Epithelial cell of proximal tubule (primary cell): ENCODE measurements at places on chromosomes 3 and 15.
A peak's percentile ranks its signal among the peaks of the same experiment; 100 is the strongest.

DNA sequence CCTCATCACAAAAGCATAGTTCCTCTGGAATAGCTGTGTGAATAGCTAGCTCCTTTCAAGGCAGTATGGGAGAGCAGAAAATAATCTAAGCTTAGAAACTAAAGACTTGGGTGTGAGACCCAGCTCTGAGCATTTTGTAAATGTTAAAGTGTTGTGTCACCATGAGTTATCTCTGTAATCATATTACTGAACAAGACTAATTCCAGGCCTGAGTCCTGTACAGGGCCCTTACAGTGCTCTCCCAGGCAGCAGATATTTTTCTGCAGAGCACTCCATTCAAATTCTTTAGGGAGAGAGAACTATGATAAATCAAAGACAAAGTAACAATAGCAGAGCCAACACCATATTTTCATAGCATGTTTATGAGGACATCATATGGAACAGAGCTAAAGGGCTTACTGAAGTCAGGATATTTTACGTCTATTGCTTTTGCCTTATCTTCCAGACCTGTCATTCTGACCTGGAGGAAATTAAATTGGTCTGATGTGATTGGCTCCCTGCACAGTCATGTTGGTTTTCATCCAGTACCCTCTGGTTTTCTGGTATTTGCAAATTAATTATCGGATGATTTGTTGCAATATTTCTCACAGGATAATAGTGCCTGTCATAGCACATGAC lies 172.6 kb upstream of the PPP2R3A start:
- DNase-seq: no peak

GRCh38 chr15:88745696-88746095 lies 57.5 kb upstream of the ACAN start:
- no peak for DNase-seq

DNA sequence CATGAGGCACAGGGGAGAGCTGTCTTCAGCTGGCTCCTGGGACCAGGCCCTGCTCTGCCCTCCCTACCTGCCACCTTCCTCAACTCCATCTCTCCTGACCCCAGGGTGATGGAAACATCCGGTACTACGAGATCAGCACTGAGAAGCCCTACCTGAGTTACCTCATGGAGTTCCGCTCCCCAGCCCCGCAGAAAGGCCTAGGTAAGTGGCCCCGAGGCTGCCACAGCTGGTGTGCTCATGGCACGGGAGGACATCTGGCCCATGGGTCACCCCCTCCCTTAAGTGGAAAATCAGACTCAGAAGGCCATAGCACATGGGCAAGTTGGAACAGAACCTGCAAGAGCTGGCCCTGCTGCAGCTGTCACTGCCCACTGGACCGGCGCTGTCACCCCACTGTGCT lies 105.6 kb downstream of the ANP32A start:
- no peak for DNase-seq

GRCh38 chr15:43314171-43314570 lies 16.2 kb downstream of the LCMT2 start:
- no peak for DNase-seq

DNA sequence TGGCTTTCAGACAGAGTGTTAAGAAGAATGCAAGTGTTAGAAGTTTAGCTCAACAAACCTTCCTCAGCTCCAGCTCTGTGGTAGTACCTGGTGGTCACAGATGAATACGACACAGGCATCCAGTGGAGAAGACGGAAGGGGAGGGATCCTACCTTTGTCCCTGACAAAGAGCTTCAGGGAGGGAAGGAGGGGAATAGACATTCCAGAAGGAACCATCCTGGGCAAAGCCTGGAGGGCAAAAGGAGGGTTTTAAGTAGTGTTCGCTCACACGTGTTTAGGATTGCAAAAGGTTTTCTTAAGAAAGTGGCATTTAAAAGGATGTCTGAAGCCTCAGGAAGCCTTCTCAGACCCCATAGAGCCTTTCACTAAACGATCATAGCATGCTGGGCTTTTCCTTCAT lies 2.8 kb downstream of the CHCHD4 start:
- no peak for DNase-seq

DNA sequence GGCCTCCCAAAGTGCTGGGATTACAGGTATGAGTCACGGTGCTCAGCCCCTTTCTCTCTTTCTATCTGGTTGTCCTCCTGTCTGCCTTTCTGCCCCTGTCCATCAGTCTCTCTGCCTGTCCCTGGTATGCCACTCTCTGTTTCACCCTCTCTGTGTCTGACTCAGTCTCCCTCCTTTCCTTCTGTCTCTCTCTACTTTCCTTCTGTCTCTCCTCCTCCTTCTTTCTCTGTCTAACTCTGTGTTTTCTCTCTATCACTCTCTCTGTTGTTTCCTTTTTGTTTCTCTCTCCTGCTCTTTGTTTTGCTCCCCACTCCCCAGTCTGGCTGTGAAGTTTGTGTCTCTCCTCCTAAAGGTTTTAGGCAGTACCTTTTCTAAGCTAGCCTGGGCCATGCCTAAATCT lies 9.1 kb upstream of the STRA6 start:
- no peak for DNase-seq

DNA sequence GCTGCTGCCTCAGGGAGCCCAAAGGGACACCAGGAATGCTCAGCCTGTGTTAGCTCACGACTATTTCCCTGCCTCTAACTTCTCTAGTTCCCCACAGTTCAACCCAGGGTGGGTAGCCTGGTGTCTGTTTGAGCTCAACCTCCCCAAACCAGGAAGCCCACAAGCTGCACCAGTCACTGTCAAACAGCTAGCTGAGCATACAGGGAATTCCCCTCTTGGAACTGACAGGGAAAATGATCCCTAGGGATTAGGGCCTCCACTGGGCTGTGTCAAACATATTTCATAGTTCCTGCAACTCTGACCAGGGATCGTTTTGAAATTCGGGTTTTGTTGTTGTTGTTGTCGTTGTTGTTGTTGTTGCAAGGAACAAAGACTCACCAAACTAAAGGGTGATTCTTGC lies 147.1 kb upstream of the ICE2 start:
- no peak for DNase-seq

DNA sequence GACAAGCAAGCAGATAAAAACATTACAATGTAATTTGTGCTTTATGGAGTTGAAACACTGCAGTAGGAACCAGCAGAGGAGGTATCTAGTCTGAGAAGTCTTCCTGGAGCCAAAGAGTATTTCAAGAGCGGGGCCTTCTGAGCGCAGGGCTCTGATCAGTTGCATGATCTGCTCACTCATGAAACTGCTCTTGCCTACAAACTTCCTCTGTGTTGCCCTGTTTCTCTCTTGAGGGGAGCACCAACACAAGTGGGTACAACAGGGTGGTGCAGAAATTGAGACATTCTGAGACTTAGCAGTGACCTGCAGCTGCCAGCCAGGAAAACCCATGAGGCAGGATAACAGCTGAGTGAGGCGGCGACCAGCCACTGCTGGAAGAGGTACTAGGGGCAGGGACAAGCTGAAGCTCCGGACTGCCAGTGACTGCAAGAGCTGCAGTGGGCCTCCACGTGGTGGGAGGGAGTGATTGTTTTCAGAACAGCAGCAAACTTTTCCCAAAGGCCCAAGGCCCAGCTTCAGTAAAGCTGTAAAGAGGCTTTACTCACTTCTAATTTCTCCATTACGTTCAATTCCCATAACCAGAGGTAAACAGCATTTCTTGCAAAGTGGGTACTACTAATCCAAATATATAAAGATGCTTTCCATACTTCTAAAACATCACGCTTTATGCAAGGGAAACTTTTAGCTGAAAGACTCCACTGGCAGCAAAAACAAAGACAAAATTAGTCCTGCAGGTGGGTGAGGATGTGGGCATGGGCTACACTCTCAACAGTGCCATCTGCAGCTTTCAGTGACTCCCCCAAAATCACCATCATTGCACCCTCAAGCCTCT lies 69.0 kb upstream of the LPP start:
- DNase-seq: no peak

DNA sequence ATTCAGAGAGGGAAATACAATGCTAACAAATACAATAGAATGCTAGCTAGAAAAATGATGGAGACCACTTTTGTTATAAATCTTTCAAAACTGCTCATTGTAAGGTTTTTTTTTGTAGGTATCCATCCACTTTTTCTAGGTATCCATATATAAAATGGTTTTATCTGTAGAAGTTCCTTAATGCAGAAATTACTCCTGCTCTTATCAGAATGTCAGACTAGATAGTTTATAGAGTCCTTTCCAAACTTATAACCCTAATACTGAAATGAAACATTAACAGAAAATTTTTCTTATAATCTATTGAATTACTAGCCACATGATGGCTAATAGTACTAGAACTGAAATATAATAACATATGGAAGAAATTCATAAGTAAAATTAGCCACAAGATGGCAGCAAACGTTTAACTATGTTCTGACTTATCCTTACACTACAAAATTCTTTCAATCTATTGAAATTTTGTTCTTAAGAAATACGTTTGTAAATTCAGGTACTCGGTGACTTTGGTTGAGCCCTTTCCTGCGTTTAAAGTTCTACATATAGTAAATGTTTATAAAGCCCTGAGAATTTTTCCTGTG lies 58.5 kb downstream of the ECT2 start:
- peak; percentile 15 for DNase-seq

DNA sequence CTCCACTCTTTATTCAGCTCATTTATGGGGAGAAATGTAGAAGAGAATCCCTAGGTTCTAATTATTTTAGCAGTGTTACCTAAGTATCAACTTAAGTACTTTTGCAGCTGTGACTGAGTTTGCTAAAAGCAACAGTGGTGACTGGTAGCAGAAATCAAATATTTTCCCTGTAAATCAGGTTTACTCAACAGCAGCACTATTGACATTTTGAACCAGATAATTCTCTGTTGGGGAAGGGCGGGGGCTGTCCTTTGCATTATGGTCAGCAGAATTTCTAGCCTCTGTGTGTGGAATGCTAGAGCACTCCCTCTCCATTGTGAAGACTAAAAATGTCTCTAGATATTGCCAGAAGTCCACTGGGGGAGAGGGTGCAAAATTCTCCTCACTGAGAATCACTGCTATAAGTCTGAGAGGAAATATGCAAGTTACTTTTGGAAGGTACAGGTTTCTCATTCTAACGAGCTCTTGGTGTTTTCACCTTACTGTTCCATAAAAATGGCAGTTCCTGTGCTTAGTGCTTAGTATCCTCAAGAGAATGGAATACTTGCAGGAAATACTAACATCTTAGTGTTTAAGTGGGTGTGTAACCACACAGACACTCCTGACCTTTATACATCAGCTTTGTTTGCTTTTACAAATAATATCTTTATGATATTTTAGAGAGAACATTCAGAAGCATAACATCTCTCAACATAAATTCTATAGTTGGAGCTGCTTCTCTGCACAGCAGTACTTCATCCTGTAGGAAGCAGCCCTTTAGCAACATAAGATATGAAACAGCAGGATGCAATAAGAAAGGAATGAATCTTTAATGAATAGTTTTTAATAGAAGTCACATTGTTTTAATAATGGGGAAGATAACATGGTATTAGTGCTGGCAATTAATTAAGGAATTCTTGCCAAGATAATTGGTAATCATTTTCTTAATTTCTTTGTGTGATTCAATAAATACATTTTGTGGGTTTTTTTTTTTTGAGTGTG lies 246.5 kb upstream of the GOLIM4 start:
- no peak for DNase-seq

- DNase-seq: no peak
Observed at GRCh38 chr3:188439080-188439479, 285.1 kb downstream of the LPP start.

DNA sequence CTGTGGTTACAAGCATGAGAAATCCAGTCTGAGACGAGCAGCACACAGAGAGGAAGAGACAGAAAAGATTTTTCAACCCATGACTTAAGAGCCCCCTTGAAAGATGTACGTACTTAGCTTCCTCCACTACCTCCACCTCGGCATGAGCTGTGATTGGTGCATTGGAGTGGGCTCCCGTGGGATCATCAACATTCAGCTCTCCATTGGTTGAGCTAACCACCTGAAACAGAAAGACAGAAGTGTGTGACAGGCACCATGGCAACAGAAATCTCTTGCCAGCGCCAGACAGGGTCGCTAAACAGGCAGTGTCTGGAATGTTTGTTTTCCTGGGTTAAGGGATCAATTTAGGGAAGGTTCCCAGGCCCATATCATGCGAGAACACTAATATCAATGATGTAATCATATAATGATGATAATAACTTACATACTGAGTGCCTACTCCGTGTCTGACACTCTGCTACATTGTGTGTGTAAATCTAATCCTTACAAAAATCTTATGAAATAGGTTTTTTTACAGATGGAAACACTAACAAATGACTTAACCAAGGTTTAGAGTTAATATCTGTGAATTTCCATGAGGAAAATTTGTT lies 17.5 kb upstream of the PPIB start:
- DNase-seq: no peak

- DNase-seq: no peak
Observed at GRCh38 chr15:61720197-61720704, 340.0 kb downstream of the VPS13C start.

DNA sequence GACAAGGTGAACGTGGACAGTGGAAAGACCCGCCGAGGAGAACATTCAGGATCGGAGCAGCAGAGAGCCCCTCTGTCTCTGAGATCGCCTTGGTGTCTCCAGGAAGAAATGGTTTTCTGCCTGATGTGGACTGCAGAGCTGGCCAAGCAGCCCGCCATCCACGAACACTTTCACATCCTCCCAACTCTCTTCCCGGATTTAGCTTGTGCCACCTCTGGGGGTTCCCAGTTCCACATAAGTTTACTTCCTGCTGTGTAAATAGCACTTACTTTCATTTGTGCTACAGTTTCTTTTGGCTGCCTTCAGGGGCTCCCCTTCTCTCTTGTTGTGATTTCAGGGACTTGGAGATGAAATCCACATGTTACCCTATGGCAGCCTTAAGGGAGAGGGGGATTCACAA lies 48.4 kb downstream of the SEMA5B start:
- no peak for DNase-seq

- DNase-seq: no peak
Observed at GRCh38 chr15:92901072-92901761, 1.1 kb downstream of the CHD2 start.

- no peak for DNase-seq
Observed at GRCh38 chr3:157058392-157059071, 101.4 kb downstream of the CCNL1 start.

DNA sequence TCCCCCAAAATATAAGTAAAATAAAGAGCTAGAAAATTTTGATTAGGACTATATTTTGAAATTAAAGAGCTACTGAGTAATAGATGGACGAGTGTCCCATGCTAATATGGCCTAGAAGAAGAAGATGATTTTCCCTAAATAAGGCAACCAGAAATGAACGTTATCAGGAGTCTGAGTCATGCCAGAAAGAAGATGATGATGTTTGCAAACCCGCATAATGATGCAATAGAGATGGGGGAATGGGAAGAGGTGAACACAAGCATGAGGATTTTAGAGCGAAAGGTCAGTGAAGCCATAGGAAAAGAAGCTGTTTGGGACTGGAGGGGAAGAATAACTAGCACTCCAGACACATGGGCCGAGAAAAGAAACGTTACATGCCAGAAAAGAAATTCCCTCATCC lies 71.7 kb downstream of the FGF12 start:
- no peak for DNase-seq

- DNase-seq: no peak
Observed at GRCh38 chr15:71957026-71957425, 146.7 kb downstream of the NR2E3 start.
